ENCODE measurements at places on chromosomes 2 and 18.

- no peak for DNase-seq
Measured at GRCh38 chr2:198417836-198418235, 613.4 kb downstream of the PLCL1 start.

- no peak for DNase-seq
Measured at GRCh38 chr2:188256420-188256819, 35.3 kb upstream of the GULP1 start.

GRCh38 chr2:174138161-174138560 lies 110.2 kb downstream of the OLA1 start:
- no peak for DNase-seq

GRCh38 chr2:234874347-234875046 lies 77.3 kb upstream of the SH3BP4 start:
- DNase-seq: no peak

- DNase-seq: no peak
Measured at GRCh38 chr2:208546107-208546506, 139.5 kb downstream of the PTH2R start.

GRCh38 chr18:78776706-78777285 lies 202.8 kb upstream of the SALL3 start:
- DNase-seq: no peak

DNA sequence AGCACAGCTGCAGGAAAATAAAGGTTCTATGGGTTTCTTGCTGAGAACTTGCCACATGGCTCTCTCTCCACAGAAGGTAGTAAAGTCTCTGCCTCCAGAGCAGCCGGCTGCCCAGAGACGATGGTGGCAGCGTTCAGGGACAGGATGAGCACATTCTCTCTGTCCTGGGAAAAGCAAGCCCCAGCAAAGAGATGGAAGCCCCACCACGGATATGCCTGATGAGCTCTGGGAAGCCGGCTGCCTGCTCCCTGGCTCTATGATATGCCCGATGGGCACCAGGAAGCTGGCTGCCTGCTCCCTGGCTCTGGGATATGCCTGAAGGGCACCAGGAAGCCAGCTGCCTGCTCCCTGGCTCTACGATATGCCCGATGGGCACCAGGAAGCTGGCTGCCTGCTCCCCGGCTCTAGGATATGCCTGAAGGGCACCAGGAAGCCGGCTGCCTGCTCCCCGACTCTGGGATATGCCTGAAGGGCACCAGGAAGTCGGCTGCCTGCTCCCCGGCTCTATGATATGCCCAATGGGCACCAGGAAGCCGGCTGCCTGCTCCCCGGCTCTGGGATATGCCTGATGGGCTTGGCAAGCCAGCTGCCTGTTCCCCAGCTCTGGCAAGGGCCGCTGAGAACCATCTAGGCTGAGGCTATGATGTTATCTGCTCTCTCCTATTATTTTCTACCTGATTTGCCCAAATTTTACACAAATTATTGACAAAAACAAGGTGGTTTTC lies 21.5 kb upstream of the SNTG2 start:
- no peak for DNase-seq
